ENCODE measurements at places on chromosomes 7 and 10. TPM values are rescaled to one million over a fixed set of nuclear protein-coding genes. Genes with fewer than 3 reads are reported as not detected.

GRCh38 chr10:36578306-36578705, 547.1 kb upstream of the ANKRD30A start:
- DNase-seq = no peak

GRCh38 chr10:32377458-32378259, 30.7 kb upstream of the EPC1 start:
- no peak for DNase-seq

GRCh38 chr10:27391916-27392315, 112.2 kb upstream of the RAB18 start:
- DNase-seq = no peak

- DNase-seq = no peak
These were observed 40.9 kb downstream of the NUDCD3 start for GRCh38 chr7:44449584-44449928.

DNA sequence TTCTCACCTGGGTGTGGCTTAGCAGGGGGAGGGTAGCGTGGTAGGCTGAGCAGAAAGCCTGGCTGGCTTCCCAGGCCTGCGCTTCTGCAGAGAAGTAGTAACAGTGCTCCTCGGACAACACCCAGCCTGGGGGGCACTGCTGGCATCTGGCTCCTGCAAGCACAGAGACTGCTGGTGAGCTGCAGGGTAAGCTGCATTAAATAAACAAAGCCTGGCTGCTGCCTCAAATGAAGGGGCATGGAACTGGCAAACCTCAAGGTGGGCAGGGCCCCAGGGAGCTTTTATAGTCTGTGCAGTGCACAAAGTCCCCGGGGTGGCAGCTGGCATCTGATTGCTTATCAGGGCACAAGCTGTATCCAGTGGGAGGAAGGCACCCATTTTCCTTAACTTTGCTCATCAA, 3.9 kb downstream of the KLRG2 start:
- DNase-seq = no peak

DNA sequence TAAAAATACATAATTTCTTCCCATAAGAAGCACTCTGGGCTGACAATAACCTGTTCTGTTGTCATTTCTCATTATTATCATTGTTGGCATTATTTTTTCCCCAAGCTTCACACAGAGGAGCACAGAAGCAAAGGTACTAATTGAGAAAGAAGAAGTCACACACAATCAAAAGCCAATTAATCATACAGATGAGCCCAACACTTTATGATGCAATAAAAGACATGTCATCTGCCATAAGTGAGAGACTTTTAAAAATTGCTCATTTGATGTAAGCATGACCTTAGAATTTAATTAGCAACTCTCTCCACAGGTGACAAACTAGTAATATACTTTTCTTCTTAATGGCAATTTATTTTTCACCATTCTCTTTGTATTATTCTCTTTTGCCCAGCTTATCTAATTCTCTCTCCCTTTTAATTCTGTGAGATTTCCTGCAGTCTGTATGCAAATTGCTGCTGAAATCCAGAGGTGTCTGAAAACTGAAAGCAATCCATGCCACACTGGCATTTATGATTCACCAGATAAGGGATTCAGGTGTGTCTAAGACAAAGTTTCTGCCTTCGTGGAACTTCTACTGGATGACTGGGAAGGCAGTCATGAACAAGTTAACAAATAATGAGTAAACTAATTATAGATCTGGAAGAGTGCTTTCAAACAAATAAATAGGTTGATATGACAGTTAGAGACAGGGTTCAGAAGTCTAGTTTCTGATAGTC, 203.5 kb downstream of the CHCHD3 start:
- no peak for DNase-seq

GRCh38 chr7:106947244-106947728, 82.2 kb downstream of the PIK3CG start:
- DNase-seq = peak; percentile 65

DNA sequence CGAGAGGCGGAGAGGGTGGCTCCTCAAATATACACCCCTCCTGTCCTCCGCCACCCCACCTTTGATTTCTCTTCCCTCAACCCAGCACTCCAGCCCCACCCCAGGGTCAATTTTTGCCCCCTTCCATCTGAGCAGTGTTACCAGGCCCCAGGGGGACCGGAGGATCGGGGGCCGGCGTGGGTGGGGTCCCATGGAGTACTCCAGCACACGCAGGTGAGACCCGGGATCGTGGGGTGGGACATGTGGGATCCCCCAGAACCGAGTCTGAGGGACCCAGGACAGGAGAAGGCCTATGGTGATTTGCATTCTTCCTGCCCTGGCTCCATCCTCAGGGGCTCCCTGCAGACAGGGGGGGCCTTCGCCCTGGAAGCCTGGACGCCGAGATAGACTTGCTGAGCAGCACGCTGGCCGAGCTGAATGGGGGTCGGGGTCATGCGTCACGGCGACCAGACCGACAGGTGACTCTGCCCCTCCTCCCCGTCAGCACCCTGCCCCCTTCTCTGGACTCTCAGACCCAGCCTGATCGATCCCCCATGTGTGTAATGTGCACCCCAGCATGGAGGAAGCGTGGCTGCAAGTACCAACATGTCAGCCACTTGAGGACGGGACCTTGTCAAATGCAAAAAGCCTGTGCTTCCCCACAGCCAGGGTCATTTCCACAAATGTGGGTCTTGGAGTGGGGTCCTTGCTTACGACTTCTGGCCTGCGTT, 744 bp downstream of the TRIP6 start:
- DNase-seq = peak; percentile 83

GRCh38 chr10:120527691-120528090, 70.7 kb downstream of the PLPP4 start:
- no peak for DNase-seq

- DNase-seq = peak; percentile 92
These were observed at the start of gene GNAI1 for GRCh38 chr7:80134536-80135308. Gene GNAI1, plus strand, starts transcription at chr7:80134831. Its CDS starts 330 bp downstream, at chr7:80135161.

DNA sequence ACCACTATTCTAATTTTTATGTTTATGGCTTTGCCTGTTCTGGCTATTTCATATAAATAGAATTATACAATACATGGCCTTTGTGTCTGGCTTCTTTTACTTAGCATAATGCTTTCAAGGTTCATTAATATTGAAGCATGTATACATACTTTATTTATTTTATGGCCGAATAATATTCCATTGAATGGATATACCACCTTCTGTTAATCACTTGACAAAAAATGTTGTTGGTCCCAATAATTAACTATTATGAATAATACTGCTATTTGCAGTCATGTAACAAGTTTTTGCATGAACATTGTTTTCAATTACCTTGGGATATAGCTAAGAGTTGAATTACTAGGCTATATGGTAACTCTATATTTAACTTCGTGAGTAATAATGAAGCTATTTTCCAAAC, 767.5 kb downstream of the INHBA start:
- DNase-seq = no peak

DNA sequence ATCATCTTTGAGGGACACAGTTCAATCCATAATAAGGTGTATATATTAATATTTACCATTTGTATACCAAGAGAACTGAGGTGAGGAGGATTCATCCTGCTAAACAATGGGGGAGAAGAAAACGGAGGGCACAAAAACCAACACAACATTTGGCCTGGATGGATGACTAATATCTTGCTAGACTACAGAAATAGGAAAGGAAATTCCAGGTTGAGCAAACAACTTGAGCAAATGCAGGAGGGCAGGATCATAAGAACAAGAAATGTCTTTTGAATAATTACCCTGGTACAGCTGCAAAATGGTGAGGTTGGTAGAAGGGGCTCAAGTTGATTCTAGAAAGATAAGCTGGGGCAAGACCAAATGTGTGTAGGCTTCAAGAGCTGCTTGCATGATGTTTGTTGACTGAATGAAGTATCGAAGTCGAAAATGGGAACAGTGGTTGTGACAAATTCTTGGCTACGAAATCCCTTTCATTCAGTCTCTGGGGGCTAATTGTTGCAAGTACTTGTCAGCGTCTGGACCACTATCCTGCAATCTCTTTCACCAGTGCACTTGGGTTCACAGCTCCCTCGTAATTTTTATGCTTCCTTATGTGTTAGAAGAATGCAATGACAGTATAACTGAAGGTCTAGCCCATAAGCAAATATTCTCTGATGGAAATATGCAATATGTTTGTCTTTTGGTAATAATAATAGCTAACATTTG, 176.2 kb downstream of the PTEN start:
- DNase-seq = no peak

DNA sequence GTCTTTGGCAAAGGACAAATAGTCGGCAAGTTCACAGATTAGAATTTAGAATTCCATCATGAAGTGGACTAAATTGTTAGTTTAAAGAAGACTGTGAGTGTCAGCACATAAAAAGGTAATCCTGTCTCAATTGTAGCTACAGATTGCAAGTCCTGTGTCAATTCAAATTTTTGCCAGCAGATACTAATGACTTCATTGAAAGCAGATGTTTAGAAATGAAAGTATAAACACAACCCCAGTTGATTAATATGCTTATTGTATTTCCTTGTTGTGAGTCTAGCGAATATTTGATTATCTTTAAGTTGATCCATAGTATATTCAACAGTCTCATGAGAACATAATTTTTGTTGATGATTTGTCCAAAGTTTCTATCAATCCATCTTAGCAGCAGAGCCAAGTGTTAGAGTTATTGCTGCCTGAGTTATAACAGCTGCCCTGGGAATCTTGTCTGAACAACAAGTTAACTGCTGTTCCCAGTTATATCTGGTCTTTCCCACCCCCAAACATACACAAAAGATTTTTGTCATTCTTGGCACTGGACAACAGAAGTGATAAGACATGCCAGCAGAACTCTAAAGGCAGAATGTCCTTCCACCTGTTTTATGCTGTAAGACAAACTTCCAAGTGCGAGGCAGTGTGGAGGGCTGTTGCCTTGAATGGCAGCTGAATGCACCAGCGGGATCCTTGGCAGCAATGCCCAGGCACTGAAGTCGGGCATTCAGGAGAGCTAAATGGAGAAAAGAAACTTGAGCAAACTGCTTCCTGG, 21.3 kb upstream of the HERPUD2 start:
- DNase-seq = no peak

GRCh38 chr10:10786109-10787090, 231.3 kb upstream of the CELF2 start:
- no peak for DNase-seq

DNA sequence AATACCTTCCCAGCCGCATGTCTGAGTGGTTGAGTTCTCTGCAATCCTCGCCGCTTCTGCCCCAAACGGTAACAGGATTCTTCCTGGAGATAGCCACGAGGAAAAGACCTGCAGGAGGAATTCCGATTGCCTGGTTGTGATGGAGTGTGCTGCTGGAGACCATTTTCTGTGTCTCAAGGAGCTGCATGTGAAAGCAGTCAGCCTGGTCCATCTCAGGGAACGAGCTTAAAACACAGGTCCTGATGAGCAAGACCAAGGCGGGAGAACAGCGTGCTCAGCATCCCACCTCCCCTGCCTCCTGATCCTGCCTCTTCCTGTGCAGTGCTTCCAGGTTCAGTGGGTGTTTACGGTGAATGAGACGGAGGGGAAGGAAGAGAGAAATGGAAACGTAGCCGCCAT, 26.5 kb downstream of the VIPR2 start:
- no peak for DNase-seq

DNA sequence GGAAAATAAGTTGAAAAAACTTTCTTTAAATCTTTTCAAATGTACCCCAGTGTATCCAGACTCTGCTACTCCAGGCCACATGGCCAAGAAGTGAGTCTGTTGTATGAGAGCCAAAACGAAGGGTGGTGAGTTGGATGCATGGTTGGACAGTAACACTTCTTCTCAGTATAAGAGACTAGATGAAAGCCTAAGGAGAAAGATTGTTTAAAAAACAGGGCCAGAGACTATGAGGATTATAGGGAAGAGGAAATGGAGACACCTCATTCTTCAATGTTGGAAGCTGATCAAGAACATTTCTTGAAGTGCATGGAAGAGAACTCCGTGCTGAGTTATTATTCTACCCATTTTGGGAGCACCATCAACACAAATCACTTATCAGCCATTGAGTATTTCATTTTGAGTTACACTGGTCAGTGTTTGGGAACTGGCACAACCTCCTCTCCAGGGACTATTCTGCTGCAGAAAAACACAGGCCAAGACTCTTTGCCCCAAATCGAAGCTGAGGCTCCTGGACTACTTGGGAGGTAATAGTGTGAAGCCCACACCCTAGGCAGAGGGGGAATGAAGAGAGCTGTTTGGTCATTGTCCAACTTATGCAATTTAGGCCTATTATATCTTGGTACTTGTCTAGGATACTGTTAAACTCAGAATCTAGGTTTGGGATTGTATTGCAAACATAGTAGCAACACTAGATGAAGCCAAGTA, 123.0 kb upstream of the SEC61G start:
- DNase-seq = no peak

- DNase-seq = no peak
These were observed 15.4 kb downstream of the PPP2R2D start for GRCh38 chr10:131915990-131916766.

DNA sequence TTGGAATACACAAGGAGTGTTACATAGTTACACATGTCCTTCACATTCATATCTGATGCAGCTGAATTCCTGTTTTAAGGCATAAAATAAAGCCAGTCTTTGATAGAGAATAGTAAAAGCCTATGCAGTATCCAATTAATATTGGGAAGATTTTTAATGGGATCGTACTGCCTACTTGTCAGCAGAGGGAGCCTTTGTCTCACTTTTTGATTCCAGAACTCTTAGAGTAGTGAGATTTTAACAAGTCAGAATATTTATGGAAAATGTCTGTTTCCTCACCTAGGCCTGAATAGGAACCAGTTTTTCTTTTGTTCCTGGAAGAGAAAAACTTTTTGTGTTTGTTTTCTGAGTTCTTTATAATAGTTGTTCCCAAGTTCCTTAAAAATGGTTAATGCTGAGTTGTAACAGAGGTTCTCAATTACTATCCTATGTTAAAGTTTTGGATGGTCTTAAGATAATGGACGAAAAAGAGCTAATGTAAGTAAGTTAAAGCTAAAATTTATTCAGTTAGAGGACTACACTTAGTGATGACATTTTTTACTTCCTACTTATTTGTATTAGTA, 114.0 kb downstream of the BBS9 start:
- peak; percentile 8 for DNase-seq

DNA sequence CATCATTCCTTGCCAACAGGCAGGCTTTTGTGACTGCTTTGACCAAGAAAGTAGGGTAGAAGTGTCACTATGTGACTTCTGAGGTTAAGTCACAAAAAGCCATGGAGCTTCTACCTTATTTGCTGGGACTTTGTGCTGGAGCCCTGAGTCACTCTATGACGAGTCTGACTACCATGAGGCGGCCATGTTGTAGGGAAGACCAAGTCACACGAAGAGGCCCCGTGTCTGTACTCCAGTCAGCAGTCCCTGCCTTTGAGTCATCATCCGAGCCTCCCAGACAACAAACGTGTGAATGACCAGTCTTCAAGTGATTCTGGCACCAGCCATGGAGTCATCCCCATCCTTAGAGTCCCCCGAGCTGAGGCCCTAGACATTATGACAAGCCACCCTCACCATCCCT, 3.5 kb upstream of the MYL10 start:
- no peak for DNase-seq

Gene FKBP6
- total RNA-seq = not detected

Gene PDE6C
- not detected for total RNA-seq

Gene LRRC61
- 38.3 TPM for total RNA-seq

Gene TSC22D4
- total RNA-seq = 35.8 TPM

Gene FAS
- not detected for total RNA-seq

Gene FAM25A
- total RNA-seq = not detected

Gene AKR1C2
- 0.11 TPM for total RNA-seq

Gene CCDC3
- total RNA-seq = 0.73 TPM

Gene ZNF92
- total RNA-seq = 34.1 TPM

Gene HSPA12A
- 2.2 TPM for total RNA-seq

Gene BLNK
- total RNA-seq = not detected

Gene SP8
- 59.2 TPM for total RNA-seq

Gene HERC4
- total RNA-seq = 16.2 TPM

Gene OPALIN
- total RNA-seq = not detected

Gene ABCB1
- total RNA-seq = not detected

Gene SPDYE9
- total RNA-seq = not detected

Gene IPMK
- 27.6 TPM for total RNA-seq

Gene AKR1C1
- 1.7 TPM for total RNA-seq

Gene MCM10
- 28.4 TPM for total RNA-seq

Data from H7 (cell line).